Uterine smooth muscle cell (primary cell): ENCODE measurements at places on chromosomes 4 and X. TPM values are rescaled to one million over a fixed set of nuclear protein-coding genes. Genes with fewer than 3 reads are reported as not detected.

Gene ETNPPL
- total RNA-seq = not detected in 2 replicates

Gene TET2
- total RNA-seq = 7.5 and 11.9 TPM in 2 replicates

Gene YIPF7
- not detected in 2 replicates for total RNA-seq

Gene MGARP
- 3.1 and 8.0 TPM in 2 replicates for total RNA-seq

Gene EDA2R
- total RNA-seq = 12.6 and 17.9 TPM in 2 replicates

Gene GRIA3
- total RNA-seq = 5.1 and 15.0 TPM in 2 replicates

Gene CDS1
- 0.11 and 0.37 TPM in 2 replicates for total RNA-seq

Gene MAGEB3
- total RNA-seq = not detected in 2 replicates

Gene FHDC1
- total RNA-seq = 0.11 and 0.25 TPM in 2 replicates

Gene ASB5
- total RNA-seq = 0.33 and 2.2 TPM in 2 replicates

Gene HHIP
- 1.4 and 3.7 TPM in 2 replicates for total RNA-seq

Gene AMBN
- not detected in 2 replicates for total RNA-seq

Gene GPRASP1
- total RNA-seq = 4.1 and 8.6 TPM in 2 replicates

Gene GPM6B
- 4.6 and 8.1 TPM in 2 replicates for total RNA-seq

Gene TMSB15A
- total RNA-seq = 3.2 and 8.7 TPM in 2 replicates

Gene OTC
- total RNA-seq = not detected in 2 replicates
